ENCODE measurements at places on chromosomes 16 and 17. TPM values are rescaled to one million over a fixed set of nuclear protein-coding genes. Genes with fewer than 3 reads are reported as not detected.

IKZF3 gene
- total RNA-seq, result 0.89 TPM

ITGAD gene
- not detected for total RNA-seq

TNFRSF17 gene
- not detected for total RNA-seq

PKMYT1 gene
- total RNA-seq, result 7.4 TPM

HES7 gene
- total RNA-seq, result not detected
